ENCODE measurements at places on chromosomes 4 and X.
A peak's percentile ranks its signal among the peaks of the same experiment; 100 is the strongest.

- no peak for DNase-seq
These were observed 59.9 kb downstream of the HHIP start for GRCh38 chr4:144705601-144706590.

- DNase-seq, result peak; percentile 29
These were observed 11.3 kb downstream of the PNCK start for GRCh38 chrX:153662266-153662665.

GRCh38 chr4:111748157-111748556 lies 397.1 kb upstream of the FAM241A start:
- no peak for DNase-seq

DNA sequence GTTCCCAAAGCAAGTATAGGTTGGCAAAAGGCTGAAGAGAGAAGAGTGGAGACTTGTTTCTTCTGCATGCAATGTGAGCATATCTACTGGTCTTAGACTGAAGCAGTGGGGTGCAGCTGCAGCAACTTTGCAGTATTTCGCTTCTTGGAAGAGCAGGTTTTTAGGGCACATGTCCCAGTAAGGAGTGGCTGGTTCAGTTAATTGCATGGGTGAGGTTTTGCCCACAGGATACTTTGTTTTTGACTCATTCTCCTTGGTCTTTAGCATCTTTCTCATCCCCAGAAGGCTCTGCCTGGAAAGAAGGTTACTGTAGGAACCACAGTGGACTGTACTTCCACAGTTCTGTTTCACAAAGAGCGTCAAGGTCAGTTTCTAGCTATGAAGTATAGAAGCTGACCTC lies 68.0 kb upstream of the NR3C2 start:
- DNase-seq, result no peak

GRCh38 chrX:22268706-22269105 lies 4.0 kb upstream of the CBLL2 start:
- DNase-seq, result no peak

- no peak for DNase-seq
These were observed 5.9 kb upstream of the SLC7A11 start for GRCh38 chr4:138248058-138248457.

GRCh38 chr4:121094297-121094966 lies 22.1 kb upstream of the NDNF start:
- DNase-seq, result no peak

DNA sequence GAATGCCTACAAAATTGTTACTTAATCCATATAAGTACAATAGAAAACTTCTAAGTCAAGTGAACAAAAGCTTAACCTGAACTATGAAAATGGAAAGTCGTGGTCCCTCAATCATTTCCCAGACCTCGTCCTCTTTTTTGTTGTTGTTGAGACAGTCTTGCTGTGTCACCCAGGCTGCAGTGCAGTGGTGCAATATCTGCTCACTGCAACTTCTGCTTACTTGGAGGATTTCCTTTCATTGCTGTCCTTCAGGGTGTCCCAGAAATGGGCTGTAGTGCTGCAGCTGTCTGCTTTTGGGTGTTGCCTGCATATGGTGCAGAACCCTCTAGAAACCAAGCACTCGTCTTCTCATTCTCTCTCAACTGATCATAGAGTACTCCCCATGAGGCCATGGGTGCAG lies 75.0 kb upstream of the IL2 start:
- DNase-seq, result no peak

DNA sequence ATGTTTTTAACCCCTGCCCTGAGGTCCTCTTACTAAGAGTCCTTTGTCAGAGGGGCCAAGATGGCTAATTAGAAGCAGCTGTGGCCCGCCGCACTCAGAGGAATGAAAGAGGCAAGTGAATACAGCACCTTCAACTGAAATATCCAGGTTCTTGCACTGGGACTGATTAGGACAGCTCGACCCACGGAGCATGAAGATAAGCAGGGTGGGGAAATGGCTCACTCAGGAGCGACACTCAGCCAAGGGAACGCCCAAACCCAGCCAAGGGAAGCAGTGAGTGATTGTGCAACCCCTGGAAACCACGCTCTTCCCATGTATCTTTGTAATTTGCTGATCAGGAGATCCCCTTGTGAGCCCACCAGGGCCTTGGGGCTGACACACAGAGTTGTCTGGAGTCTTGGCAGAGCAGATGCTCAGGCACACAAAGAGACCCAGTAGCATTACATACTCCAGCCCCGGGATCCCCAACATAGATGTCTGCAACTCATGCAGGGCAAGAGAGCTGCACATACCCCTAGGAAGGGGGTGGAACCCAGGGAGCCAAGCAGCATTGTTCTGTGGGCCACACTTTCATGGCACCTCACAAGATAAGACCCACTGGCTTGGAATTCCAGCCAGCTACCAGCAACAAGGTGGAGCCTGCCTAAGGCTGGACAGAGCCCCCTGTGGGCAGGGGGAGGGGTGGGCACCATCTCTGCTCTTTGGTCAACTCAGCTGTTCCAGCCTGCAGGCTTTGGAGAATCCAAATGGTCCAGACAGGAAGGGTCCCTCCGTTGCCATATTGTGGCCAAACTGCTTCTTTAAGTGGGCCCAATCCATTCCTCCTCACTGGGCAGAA lies 23.3 kb downstream of the F8A3 start:
- DNase-seq, result no peak

- no peak for DNase-seq
These were observed 136.3 kb downstream of the TMEM144 start for GRCh38 chr4:158346576-158346975.

- no peak for DNase-seq
These were observed 39.1 kb upstream of the PDLIM5 start for GRCh38 chr4:94412658-94413038.

- peak; percentile 21 for DNase-seq
These were observed 53.1 kb downstream of the ARHGEF38 start for GRCh38 chr4:105605493-105605892.

DNA sequence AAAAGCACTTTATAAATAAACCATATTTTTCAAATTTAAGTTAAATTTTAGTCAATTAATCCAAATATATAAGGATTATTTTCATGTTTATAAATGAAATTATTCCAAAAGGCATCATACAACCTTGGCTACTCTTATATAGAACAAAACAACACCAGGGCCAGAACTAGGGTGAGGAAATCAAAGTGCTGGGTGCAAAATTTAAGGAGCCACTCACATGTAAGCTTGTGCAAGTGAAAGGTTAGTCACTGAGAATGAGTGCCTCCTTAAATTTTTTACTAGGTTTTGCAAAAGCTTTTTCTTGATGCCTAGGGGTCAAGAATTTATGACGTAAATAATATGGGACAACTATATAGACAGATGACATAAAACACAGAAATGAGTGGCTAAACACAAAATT lies 83.4 kb upstream of the COX18 start:
- no peak for DNase-seq

GRCh38 chr4:98468709-98469108 lies 189.7 kb downstream of the TSPAN5 start:
- no peak for DNase-seq

DNA sequence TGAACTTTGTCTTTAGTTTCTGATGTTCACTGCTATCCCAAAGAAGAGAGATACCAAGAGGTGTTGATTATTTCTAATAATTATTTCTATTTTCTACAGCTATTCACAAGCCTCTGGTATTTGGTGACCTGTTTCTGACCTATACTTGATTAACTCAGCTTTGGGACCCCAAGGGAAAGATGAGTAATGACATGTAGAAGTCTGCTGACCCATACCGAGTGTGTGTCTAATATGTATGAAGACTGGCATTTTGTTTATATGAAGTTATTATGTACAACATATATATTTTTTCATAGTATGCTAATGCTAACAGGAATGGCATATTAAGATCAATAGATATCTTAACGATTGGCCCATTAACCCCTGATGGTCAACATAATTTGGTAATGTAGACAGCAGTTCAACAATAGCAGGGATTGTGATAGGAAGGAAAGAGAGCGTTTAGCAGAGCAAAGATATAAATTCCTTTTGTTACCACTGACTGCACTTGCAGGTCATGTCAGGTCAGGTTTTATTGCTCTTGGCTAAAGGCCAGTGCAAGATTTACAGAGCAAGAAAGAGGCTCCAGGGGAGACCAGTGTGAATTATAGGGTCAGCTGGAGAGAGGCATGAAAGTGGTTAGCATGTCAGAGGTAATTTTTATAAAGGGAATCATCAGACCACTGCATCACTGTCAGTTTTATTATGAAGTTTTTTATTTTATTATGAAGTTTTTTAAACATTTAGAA lies 94.7 kb upstream of the DIPK2B start:
- no peak for DNase-seq

DNA sequence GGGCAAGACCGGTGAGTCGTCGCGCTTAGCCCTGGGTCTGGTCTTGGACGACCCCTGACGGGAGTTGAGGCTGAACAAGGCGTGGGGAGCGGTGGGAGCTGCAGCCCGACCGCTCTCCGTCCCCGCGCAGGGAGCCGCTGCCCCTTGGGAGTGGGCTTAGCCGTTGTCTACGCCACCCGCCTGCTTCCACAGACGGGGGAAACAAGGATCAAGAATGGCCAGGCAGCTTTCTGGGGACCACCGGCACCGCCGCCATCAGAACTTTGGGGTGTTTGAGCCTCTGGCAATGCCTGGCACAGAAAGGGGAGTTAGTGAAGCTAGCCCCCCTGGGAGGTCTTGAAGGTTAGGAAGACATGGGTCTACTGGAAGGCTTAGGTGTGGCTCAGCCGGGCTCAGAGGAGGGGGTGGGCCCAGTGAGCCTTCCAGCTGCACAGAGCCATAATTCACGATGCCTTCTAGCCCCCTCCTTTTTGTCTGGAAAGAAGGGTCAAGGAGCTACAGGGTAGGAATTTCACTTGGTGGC lies 583 bp downstream of the RASL11B start:
- DNase-seq, result no peak
